ENCODE measurements at places on chromosomes 5 and 9. TPM values are rescaled to one million over a fixed set of nuclear protein-coding genes. Genes with fewer than 3 reads are reported as not detected.

Gene GRIA1
- not detected for total RNA-seq

- H3K4me1 ChIP-seq = peaks cover 3% of the 10 kb centered on the region
- H3K27me3 ChIP-seq = peaks cover 14% of the 10 kb centered on the region
- H3K4me3 ChIP-seq = no peak overlapping the region
- no peak overlapping the region for H3K27ac ChIP-seq
- no peak for DNase-seq
- no peaks in the 10 kb centered on the region for H3K36me3 ChIP-seq
These were observed 152.9 kb upstream of the PITX1 start for GRCh38 chr5:135186662-135187522.

DNA sequence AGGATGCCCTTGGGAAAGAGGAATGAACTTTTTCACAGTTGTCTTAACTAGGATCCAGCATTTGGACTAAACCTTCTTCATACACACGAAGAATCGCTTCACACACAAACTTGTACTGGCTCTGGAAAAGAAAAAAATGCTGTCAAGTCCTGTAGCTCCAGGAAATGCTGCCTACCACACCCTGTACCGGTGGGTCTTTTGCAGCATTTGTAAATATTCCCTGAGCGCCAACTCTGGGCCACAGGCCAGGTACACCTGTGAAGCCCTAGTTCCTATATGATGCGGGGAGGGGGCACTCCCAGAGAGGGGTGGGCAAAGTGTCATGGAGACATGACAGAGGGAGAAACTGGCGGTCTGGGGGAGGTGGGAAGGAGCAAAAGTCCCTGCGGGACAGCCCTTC is 58.7 kb upstream of the EPB41L4B start:
- DNase-seq = no peak
- H3K27ac ChIP-seq = no peak overlapping the region
- H3K36me3 ChIP-seq = no peaks in the 10 kb centered on the region
- no peak overlapping the region for H3K4me3 ChIP-seq
- no peaks in the 10 kb centered on the region for H3K27me3 ChIP-seq
- no peaks in the 10 kb centered on the region for H3K4me1 ChIP-seq

DNA sequence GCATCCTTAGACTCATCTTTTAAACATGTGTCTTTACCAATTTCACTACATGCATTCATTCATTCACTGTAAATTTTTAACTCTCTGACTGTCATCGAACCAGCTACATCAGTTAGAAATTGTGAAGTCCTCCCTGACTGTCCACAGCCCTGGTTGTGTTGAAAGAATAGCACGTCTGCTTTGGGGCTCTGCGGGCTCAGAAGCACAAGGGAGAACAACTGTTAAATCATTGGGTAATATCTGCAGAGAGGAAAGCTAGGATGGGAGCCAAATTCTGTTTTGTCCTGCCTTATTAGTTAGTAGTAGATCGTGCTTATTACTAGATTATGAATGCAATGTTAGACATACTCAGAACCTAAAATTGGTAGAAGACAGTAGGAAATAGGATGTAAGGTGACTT is 26.3 kb upstream of the FAM120AOS start:
- H3K27ac ChIP-seq = no peak overlapping the region
- H3K4me1 ChIP-seq = no peaks in the 10 kb centered on the region
- H3K4me3 ChIP-seq = no peak overlapping the region
- DNase-seq = no peak

Gene LRRC26
- total RNA-seq = not detected

Gene HTR1A
- not detected for total RNA-seq

Gene LRRC70
- 8.6 TPM for total RNA-seq

Gene IFNK
- not detected for total RNA-seq

Gene FBXO10
- total RNA-seq = 6.9 TPM

DNA sequence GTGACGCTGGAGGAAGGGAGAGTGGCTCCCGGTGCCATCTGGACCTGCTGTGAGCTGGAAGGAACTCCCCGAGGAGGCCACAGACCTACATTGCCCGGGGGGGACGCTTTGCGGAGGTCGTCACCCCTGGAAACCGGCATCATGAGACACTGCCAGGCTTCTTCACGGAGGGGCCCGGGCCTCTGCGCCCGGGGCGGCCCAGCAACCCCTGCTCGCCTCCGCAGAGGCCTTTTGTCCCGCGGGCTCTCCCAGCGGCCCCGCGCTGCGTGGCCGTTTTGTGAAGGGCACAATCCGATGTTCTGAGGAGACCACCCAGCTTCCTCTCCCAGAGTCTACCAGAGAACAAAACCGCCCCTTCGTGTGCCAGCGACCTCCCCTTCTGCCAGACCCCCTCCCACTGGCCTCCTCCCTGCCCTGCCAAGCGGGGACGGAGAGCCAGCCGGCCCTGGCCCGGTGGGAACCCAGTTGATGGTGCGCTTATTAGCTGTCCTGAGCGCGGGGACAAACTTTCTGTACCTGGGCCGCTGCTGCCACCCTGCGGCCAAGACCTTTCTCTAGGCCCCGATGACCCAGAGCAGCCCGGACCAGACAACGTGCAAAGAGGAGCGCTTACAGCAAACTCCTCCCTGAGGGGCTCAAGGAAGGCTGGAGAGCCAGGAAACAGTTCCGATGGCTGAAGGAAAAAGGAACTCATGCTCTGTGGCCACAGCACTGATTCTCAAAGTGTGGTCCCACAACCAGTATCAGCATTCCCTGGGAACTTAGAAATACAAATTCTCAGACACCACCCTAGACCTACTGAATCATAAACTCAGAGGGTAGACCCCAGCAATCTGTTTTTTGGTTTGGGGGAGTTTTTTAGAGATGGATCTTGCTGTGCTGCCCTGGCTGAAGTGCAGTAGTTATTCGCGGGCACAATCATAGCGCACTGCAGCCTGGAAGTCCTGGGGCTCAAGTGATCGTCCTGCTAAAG is 86.7 kb downstream of the SLC1A3 start:
- H3K4me1 ChIP-seq = peaks cover 6% of the 10 kb centered on the region
- peak overlapping the region; percentile 40 for H3K27ac ChIP-seq
- H3K4me3 ChIP-seq = peak overlapping the region; percentile 52
- H3K36me3 ChIP-seq = no peaks in the 10 kb centered on the region
- no peaks in the 10 kb centered on the region for H3K27me3 ChIP-seq
- peak; percentile 70 for DNase-seq

Gene LCP2
- total RNA-seq = 21.8 TPM

GRCh38 chr5:122063836-122064235 is 14.2 kb downstream of the LOX start:
- H3K27ac ChIP-seq = no peak overlapping the region
- no peaks in the 10 kb centered on the region for H3K4me1 ChIP-seq
- DNase-seq = no peak
- H3K27me3 ChIP-seq = no peaks in the 10 kb centered on the region

GRCh38 chr9:23322392-23322791 is 503.6 kb downstream of the ELAVL2 start:
- H3K36me3 ChIP-seq = no peaks in the 10 kb centered on the region
- H3K27me3 ChIP-seq = no peaks in the 10 kb centered on the region
- H3K27ac ChIP-seq = no peak overlapping the region
- no peaks in the 10 kb centered on the region for H3K4me1 ChIP-seq

Gene PCDHB8
- total RNA-seq = 0.73 TPM

GRCh38 chr5:146009020-146009419 is 72.6 kb downstream of the SH3RF2 start:
- no peak overlapping the region for H3K27ac ChIP-seq
- DNase-seq = no peak
- no peaks in the 10 kb centered on the region for H3K36me3 ChIP-seq
- no peaks in the 10 kb centered on the region for H3K4me1 ChIP-seq
- no peak overlapping the region for H3K4me3 ChIP-seq
